ENCODE measurements at places on chromosomes 12 and 14.
A peak's percentile ranks its signal among the peaks of the same experiment; 100 is the strongest.

- DNase-seq = no peak
Observed at GRCh38 chr12:91110311-91110924, 876 bp downstream of the LUM start.

GRCh38 chr12:9872162-9872561, 3.0 kb upstream of the CLEC2B start:
- no peak for DNase-seq

DNA sequence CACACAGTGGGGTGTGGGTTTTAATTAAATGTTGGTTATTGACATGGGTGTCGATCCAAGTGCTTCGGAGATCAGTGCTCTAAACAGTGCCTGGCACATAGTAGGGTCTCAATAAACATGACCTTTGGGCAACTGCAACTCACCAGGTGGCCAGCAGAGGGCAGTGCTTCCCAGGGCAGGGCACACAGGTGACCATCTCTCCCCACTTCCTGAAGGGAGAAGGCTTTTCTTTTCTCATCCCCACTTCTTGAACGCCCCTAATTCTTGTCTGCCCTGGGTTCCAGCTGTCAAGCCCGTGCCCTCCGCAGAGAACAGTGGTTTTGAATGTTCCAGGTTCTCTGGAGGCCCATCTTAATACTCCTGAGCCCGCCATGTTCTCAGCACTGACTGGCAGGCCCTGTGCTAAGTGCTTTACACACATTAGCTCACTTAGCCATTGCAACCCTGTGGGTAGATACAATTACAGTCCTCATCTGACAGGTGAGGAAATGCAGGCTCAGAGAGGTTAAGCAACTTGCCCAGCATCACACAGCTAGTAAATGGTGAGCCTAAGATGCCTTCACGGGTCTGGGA, 16.3 kb downstream of the RAPGEF3 start:
- DNase-seq = no peak

GRCh38 chr14:21749306-21749868, 75.8 kb upstream of the OR4E1 start:
- no peak for DNase-seq

DNA sequence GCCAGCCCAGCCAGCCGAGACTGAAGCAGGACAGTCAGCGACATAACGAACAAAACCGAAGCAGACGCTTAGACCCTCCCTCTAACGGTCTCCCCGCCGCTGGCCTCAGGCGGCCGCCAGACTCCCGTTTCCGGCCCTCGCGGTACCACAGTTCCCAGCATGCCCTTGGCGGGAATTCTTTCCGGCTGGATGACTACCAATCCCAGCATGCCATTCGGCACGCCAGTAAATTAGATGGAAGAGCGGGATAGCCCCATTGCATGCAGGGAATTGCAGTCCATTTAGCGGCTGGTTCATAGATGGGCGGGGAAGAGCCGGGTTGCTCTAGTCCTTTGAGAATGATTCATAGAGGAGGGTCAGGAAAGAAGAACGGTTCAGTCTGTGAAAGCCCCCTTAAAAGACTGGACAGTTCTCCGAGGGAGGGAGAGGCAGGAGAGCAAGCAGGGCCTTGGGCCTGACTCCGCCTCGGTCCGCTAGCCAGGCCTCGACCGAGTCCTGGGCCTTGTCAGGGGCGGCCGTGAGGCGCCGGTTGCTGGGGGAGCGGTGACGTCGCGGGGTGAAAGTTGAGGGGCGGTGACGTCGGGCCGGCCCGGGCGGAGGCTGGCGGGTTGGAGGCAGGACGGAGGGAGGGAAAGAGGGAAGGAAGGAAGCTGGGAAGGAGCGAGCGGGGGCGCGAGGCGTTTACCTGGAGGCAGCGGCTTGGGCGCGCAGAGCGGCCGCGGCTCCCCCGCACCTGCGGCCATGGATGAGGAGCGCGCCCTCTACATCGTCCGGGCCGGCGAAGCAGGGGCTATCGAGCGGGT, at the start of gene RIC8B:
Gene RIC8B, plus strand, starts transcription at position 678 of the 803 bp plus-strand sequence. Its CDS starts 64 bp downstream, at position 742.
- peak; percentile 91 for DNase-seq

- no peak for DNase-seq
Observed at GRCh38 chr12:130966443-130967030, 12.8 kb downstream of the ADGRD1 start.

GRCh38 chr14:52551696-52552062, 626 bp downstream of the TXNDC16 start:
- DNase-seq = no peak

GRCh38 chr14:77868552-77869285, 68.8 kb downstream of the ADCK1 start:
- DNase-seq = no peak

- no peak for DNase-seq
Observed at GRCh38 chr12:72982356-72982755, 710.2 kb downstream of the TRHDE start.

GRCh38 chr12:111424793-111425251, 19.1 kb downstream of the SH2B3 start:
- no peak for DNase-seq

DNA sequence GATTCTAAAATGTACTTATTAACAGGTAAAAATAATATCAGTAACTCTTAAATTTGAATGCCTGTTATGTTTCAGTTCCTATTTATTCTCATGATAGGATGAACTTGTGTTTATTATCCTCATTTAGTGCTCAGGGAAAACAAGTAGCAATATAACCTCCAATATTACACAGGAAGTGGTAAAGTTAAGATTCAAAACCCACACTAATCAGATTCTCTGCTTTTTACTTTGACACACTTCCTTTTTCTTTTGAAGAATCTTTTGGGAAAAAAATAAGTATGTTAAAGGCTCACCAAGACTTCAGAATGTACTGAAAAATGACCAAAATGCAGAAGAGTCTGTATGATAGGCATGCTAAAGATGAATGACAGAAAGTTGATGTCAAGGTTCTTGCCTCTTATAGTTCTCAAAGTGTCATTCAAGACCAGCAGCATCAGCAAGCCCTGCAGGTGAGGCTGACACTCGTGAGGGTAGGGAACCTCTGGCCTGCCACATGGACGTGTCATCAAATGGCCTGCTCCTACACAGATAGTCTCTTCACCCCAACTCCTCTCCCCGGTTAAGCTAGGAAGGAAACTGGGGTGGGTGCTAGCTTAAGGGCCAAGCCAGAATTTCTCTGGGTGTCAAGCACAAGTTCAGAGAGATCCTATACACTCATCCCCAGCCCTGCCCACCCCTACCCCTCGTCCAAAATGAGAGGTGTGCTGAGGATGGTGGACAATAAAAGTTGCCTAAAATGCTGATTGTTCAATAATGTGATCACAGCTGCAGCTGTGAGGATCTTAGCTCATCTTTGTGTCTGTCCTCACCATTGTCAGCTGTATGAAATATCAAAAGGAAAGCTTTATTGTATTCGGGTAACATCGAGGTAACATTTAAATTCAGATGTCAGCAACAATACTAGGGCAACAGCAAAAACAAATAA, 6.3 kb downstream of the TBPL2 start:
- DNase-seq = no peak

- DNase-seq = no peak
Observed at GRCh38 chr14:93033983-93034670, 81.6 kb downstream of the ITPK1 start.

GRCh38 chr12:25957793-25958427, 572 bp upstream of the RASSF8 start:
- DNase-seq = peak; percentile 86

DNA sequence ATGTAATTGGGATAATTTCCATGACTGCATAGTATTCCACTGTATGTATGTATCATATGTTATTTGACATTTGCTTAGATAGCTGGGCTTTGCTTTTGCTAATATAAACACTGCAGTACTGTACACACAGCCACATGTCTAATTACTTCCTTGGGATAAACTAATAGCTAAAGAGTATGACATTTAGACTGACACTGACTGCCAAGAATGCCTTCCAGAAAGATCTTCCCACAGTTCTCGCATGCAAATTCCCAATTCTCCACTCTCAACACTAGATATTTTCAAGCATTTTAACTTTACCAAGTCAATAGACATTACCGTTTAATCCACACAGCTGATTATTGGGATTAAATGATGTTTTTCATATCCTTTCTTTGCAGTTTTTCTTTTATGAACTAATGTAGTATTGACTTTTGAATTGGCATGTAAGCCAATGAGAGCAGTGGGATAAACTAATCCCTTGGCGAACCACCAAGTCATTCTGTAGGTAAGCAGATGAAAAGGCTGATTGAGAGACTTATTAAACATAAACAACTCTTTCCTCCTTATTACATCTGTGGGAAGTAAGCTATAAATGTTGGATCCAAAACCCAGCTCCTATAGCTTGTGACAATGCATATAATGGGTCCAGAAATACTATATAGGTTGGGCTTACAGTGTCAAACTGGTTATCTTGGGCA, 55.5 kb downstream of the STON2 start:
- no peak for DNase-seq

GRCh38 chr14:99072433-99072832, 199.6 kb downstream of the BCL11B start:
- no peak for DNase-seq

GRCh38 chr12:76020731-76021672, 10.6 kb downstream of the PHLDA1 start:
- peak; percentile 48 for DNase-seq

- DNase-seq = no peak
Observed at GRCh38 chr12:19261773-19262172, 132.2 kb downstream of the PLEKHA5 start.

GRCh38 chr12:27610374-27610773, 85.9 kb upstream of the REP15 start:
- no peak for DNase-seq

All from T1000 (cell line).